ENCODE measurements at places on chromosomes 1 and 21.
A peak's percentile ranks its signal among the peaks of the same experiment; 100 is the strongest.

DNA sequence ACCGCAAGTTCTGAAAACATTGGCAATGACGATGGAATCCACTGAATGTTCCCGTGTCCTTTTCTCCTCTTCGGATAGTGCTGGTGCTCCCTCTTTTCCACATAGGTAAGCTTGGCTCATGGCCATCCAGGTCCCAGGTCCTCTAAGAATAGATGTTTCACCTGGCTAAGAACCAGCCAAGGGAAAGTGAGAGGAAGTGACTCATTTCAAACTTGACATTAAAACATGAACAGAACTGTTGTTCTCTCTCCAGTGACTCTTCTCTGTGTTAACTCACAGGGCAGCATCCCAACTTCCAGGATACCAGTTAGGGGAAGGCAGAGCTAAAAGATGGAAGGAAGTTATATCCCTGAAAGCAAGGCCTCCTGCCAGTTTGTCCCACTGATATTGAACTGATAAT, 493.8 kb upstream of the CHRM3 start:
- no peak for DNase-seq

- no peak for DNase-seq
Measured at GRCh38 chr1:245810789-245811337, 656.1 kb downstream of the KIF26B start.

DNA sequence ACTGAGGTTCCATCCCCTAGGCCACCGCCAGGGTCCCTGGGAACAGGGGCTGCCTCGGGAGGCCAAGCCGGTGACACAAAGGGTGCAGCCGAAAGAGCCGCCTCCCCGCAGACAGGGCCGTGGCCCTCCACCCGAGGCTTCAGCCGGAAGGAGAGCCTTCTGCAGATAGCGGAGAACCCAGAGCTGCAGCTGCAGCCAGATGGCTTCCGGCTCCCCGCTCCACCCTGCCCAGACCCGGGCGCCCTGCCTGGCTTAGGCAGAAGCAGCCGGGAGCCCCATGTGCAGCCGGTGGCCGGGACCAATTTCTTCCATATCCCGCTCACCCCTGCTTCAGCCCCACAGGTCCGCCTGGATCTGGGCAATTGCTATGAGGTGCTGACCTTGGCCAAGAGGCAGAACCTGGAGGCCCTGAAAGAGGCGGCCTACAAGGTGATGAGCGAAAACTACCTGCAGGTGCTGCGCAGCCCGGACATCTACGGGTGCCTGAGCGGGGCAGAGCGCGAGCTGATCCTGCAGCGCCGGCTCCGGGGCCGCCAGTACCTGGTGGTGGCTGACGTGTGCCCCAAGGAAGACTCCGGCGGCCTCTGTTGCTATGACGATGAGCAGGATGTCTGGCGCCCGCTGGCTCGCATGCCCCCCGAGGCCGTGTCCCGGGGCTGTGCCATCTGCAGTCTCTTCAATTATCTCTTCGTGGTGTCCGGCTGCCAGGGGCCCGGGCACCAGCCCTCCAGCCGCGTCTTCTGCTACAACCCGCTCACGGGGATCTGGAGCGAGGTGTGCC, 1.4 kb downstream of the KLHDC7A start:
- DNase-seq: no peak

DNA sequence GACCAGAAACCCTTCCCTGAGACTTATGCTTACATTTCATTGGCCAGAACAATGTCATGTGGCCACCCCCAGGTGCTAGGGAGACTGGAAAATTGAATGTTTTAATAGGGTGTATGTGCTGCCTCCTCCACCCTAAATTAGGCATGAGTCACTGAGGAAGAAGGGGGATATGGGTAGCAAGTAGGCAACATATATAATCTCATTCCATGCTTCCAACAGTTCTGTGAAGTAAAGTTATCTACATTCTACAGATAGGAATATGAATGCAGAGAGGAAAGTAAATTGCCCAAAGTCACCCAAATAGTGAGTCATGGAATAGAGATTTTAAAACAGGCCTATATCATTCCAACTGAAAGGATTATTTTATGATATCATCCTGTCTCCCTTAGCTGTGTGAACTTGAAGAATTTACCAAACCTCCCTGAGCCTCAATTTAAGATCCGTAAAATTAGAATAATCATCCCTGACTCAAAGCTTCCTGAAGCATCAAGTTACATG, 168.6 kb upstream of the FGGY start:
- DNase-seq: no peak

GRCh38 chr1:112030157-112030556, 40.7 kb upstream of the KCND3 start:
- DNase-seq: no peak

- no peak for DNase-seq
Measured at GRCh38 chr1:236336084-236336483, 54.3 kb upstream of the ERO1B start.

DNA sequence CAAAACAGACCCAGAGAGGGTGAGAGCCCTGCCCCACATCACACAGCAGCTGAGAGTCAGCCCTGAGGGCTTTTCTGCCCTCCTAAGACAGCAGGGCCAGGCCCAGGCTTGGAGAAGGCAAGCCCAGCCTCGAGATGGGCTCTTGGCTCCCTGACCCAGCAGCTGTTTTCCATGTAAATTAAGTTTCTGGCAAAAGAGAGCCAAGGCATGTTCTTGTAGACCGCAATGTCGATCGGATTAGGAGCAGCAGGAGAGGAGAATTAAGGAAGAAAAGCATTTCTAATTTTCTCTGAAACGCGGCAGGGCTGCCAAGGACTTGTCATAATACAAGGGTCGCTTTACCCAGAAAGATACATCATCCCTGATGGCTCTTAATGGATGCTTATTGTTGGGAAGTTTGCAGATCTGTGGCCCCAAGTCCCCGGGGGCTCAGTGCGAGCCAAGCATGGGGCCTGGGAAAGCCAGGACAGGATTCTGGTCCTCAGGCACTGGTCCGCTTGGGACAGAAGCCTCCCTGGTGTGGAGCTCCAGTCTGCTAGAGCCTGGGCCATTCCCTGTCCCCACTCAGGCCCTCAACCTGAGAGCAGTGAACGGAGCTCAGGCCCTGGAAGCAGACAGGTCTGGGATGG, 62.8 kb downstream of the DMRTB1 start:
- peak; percentile 77 for DNase-seq

DNA sequence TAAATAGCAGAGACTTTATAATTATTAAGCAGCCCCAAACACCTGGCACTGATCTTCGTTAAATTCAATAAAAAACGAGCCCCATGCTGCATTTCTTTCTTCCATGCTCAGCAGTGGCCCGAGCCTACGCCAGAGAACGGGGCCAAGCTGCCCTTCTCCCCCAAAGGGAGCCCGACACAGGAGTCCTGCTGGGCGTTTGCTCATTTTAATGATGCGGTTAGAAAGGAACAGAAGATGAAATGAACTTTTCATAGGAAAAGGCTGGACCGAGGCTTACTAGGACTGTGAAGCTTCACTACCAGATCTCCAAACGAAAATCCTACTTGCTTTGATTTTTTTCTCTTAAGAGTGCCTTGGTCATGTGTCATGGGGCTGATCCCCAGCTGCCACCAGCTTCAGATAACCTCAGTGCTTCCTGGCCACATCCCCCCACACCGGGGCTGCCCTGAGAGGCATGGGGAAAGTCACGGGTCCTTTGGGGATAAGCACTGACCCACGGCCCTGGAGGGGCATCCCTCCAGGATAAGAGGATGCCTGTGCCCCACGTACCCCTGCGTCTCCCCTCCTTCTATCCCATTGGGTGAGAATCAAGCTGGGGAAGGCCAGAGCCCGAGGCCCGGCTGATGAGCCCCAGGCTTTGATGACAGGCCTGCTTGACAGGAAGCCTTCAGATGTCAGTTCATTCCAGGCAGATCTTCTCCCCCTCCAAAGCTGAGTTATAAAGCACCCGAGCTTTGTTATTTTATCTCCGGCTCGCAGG, 34.2 kb downstream of the PGBD5 start:
- DNase-seq: no peak

- peak; percentile 56 for DNase-seq
Measured at GRCh38 chr1:15684468-15685291, 560 bp downstream of the PLEKHM2 start.

DNA sequence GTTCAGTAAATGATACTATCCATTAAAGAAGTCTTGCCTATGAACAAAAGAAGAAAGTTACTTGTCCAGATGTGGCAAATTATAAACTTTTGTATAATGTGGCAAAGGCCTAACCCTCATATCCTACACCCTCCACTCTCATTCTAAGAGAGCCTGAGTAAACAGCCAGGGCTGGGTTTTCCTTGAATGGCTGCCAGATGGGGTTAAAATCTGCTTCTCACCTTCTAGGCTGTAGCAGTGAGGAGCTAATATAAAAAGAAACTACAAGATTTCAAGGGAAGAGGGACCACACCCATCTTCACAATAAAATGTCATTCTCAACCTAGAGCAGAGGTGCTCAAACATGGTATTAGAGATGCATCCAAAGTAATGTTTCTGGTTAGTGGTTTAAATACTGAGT, 8.9 kb downstream of the RABIF start:
- DNase-seq: no peak

DNA sequence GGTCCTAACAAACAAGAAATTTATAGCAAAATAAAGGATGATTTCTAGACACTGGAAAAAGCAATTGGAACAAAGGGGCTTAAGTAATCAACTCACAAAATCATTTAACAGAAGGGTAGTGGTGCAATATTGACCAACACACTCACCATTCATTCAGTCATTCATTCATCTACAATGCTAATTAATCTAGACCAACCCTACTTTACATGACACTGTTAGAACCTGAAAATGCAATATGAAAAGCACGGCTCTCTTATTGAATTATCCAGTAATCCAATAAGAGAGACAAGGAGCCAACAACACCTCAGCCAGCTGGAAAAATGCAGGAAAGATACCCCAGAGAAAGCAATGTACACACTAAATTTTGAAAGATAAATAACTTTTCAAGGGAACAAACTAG, 310.8 kb upstream of the NR5A2 start:
- DNase-seq: no peak

- no peak for DNase-seq
Measured at GRCh38 chr1:230127105-230128054, 60.3 kb downstream of the GALNT2 start.

DNA sequence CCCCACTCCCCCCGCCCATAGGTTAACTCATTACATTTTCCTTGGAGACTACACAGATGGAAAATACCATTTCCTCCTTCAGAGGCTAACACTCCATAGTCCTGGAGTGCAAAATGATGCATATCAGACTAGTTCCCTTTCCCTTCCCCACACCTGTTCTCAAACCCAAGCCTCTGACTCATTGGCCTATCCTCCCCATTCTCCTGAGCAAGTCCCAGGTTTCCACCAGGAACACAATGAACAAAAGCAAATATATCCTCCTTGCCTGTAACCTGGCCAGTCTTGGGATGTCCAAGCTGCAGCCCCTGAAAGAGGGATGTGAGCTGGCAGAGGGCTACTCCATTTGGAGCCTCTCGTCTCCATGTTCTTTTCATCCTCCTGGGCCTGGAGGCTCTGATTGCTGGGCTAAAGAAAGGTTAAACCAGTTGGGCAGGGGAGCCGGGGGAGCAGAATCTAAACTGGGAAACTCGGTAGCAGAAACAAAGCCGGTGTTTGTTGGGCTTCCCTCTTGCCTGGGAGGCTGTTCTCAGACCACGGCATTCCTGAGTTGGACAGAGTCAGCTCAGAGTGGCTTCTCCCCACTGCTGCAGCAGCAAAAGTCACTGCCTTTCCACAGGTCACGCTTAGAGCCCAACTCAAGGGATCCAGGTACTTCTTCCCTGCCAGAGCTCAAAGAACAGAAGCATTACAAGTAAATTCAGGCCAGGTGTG, 13.9 kb downstream of the SSR2 start:
- DNase-seq: no peak

- no peak for DNase-seq
Measured at GRCh38 chr1:244861683-244862082, 2.7 kb downstream of the HNRNPU start.

DNA sequence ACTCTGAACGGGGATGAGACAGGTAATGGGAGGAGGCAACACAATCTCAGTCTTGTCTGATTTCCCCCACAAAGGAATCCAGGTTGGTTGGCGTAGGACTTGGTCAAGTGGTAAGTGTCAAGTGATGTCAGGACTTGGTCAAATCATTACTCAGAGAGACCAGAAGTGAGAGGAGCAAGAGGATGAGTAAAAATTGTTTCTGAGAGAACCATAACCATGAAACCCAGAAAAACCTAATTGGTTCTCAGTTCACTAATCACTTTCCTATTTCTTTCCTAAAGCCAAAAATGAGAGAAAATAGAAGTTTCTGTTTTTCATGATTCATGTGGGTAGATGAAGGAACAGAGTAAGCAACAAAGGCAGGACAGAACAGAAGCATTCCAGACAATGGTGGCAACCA, 5.0 kb downstream of the PHC2 start:
- no peak for DNase-seq

DNA sequence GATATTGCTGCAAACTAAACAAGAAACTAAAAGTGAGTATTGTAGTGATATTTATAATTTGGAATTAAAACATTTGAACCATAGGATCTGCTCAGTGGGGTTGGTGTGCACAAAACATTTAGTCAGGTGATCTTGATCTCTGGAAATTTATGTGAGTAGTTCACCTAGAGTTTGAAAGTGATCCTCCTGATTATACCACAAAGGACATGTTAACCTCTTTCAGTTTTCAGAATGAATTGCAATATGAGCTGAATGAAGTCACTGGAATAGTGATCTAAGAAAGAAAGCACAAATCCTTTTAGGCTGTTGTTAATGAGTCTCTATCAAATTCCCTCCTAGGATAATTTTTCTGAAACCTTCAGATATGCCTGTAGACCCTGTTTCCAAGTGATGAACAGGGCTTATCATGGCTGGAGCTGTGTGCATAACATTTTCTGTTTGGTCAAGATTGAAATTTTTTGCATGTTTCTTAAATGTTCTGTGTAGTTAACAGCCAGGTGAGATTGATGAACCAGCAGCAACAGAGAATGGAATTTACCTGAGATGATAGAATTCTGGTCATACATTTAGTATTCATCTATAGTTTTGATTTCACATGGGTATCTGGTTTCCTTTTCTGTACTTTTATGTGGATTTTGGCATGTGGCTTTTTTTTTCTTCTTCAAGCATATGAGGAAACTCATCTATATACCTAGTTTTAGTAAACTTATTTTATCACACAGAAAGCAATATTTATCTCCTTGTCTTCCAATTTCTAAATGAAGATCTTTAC, 25.5 kb downstream of the CDC14A start:
- no peak for DNase-seq

DNA sequence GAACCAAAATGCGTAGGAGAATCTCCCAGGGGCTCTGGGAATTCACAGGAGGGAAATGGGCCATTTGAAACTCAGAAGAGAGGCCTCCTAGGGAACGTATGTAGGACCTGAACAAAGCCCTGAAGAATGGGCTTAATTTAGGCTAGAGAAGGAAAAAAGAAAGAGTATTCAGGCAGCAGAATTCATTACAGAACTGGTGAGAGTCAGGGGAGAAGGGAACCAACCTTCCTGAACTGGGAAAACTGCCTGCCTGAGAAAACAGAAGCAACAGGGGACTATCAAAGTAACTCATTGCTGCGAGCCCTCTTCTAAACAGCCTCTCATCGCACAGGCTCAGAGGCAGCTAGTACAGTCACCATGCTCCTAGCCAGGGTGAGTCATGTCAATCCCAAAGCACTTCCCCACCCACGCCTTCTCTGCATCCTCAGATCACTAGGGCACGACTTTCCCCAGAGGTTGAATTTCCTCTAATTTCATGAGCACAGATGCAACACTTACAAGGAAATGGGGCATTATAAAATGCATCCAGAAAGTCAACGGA, 98.1 kb downstream of the ADSS2 start:
- peak; percentile 42 for DNase-seq
